ENCODE measurements at places on chromosomes 6 and 20.

- peak; percentile 73 for DNase-seq
Measured at GRCh38 chr20:52004018-52004417, 187.6 kb downstream of the ZFP64 start.

DNA sequence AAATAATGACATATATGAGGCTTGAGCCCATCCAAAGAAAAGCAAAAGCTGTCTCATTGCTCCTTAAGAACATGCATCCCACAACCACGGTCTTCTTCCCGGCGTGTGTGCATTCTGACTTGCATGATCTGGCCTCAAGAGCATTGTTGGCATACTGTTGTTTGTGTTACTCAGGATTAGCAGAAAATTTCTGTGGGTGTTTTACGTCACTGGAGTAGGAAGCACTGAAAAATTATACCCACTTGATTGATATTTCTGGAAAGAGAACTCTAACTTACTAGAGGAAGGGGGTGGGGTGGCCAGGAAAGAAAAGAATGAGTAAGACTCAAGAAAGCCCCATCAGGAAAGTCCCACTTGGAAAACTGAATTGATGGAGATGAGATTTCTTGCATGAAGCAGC is 326.2 kb upstream of the PRDM1 start:
- DNase-seq = no peak

- DNase-seq = no peak
Measured at GRCh38 chr6:14470671-14471070, 353.1 kb downstream of the CD83 start.

DNA sequence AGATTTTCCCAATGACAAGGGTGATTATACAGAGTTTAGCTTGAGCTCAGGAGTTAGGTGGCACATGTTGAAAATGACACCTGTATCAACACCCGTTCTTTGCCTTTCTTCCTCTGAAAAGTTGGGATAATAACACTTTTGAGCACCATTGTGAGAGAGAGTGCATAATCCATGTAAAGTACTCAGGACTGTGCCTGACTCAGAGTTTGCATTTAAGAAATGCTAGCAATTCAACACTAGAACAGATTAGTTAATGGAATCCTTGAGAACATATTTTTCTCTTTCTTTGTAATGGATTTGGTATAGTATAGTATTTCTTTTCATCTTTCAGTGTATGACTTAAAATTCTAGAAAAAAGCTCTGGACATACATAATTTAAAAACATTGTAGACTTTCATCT is 449.2 kb downstream of the GJA1 start:
- DNase-seq = no peak

DNA sequence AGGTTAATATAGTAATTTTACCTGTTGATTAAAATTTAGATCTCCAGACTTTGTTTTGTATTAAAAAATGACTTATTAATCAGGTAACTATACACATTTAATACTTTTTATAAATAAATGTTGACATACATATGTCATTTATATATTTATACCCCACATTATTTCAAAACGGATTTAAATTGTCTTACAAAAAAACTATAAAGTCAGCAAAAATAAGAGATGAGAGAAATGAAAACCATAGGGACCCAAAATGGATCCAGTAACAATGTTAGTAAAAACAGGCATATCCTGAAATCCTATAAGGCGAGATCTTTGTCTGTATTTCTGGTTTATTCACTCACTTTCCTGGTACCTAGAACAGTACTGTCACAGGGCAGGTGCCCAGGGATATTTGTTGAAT is 91.5 kb downstream of the PACRG start:
- DNase-seq = no peak

DNA sequence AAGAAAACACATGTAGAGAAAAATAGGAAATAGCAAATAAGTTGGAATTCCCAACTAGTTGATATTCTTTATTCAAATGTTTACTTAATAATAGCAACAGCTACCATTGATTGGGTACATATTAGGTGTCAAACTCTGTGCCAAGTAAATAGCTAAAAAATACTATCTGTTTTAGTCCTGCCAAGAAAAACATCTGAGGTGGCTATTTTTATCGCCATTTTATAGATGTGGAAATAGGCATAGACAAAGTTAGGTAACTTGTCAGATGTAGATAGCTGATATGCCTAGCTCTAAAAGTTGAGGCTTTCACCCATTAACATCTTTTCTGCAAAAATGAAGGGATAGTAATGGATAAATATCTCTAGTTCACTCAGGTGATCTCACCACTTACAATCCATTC is 549.2 kb upstream of the ID4 start:
- no peak for DNase-seq

- DNase-seq = no peak
Measured at GRCh38 chr20:45781391-45781931, 10.2 kb downstream of the WFDC3 start.

GRCh38 chr6:79610306-79611009 is 20.7 kb upstream of the SH3BGRL2 start:
- no peak for DNase-seq

GRCh38 chr6:14889188-14889587 is 356.7 kb upstream of the JARID2 start:
- DNase-seq = no peak

- DNase-seq = no peak
Measured at GRCh38 chr6:2102316-2102883, 143.0 kb downstream of the GMDS start.

GRCh38 chr6:11947575-11947974 is 64.5 kb upstream of the HIVEP1 start:
- no peak for DNase-seq

- no peak for DNase-seq
Measured at GRCh38 chr6:68445926-68446325, 189.2 kb upstream of the ADGRB3 start.

DNA sequence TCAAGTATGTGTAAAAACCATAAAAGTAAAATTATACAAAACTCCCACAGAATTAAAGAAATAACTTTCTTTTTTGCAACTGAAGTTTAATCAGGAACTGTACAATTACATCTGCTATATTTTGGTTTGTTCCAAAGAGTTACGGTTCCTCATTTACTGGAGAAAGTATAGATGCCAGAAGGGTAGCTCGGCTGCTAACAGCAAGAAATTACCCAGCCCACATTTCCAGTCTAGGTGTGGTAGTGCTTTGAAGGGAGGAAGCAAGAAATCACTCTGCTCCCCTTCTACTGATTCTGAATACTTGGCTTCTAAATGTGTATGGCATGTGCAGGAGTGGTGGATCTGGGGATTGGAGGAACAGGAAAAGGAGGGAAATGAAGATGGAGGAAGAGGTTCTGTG is 441.3 kb downstream of the CDC5L start:
- no peak for DNase-seq

All from neural progenitor cell (in vitro differentiated cells).